ENCODE measurements at places on chromosomes 3 and 15.

- no peak for ATAC-seq
Observed at GRCh38 chr3:42801784-42802183, 2.5 kb downstream of the HIGD1A start.

DNA sequence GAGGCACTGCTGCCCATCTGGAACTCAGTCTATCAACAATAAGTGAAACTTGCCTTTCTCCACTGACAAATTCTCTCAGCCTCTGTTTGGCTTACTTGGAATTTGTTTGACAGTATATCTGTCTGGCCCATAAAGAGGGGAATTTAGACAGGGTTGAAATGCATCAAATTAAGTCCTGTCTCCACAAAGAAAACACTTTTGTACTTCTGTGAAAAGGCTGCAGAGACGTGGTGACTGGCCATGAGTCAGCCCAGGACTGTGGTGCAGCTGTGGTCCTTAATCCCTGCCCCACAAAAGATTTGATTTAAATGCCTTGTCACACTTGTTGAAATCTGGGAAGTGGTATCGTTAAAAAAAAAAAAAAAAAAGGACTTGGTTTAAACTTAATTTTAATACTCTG lies 47.5 kb downstream of the RYR3 start:
- ATAC-seq: no peak

GRCh38 chr3:104132566-104133403 lies 1233.9 kb upstream of the ALCAM start:
- ATAC-seq: no peak

GRCh38 chr3:123657568-123657967 lies 72.7 kb upstream of the HACD2 start:
- no peak for ATAC-seq
